ENCODE measurements at places on chromosomes 5 and 9.

GRCh38 chr5:55934720-55935119 lies 60.0 kb downstream of the IL6ST start:
- no peak for DNase-seq

DNA sequence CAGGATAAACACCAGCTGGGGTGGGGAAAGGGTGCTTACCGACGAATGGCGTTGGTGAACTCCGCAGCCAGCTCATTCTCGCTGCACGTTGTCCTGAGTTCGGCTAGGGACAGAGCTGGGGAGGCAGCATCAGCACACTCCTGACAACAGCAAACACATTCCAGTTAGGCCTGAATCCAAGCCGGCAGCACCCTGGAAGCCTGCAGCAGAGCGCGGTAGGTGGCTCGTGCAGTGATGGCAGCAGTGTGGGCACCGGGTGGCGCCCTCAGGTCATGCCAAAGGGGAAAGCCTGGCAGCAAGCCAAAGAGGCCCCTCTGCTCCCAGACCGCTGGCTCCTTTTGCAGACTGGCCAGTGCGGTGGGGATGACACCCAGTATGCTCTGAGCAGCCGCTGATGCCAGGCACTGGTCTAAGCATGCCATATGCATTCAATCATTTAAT lies 66.9 kb downstream of the DCP2 start:
- DNase-seq, result no peak

GRCh38 chr5:135715267-135716055 lies 119.0 kb upstream of the SLC25A48 start:
- no peak for DNase-seq

DNA sequence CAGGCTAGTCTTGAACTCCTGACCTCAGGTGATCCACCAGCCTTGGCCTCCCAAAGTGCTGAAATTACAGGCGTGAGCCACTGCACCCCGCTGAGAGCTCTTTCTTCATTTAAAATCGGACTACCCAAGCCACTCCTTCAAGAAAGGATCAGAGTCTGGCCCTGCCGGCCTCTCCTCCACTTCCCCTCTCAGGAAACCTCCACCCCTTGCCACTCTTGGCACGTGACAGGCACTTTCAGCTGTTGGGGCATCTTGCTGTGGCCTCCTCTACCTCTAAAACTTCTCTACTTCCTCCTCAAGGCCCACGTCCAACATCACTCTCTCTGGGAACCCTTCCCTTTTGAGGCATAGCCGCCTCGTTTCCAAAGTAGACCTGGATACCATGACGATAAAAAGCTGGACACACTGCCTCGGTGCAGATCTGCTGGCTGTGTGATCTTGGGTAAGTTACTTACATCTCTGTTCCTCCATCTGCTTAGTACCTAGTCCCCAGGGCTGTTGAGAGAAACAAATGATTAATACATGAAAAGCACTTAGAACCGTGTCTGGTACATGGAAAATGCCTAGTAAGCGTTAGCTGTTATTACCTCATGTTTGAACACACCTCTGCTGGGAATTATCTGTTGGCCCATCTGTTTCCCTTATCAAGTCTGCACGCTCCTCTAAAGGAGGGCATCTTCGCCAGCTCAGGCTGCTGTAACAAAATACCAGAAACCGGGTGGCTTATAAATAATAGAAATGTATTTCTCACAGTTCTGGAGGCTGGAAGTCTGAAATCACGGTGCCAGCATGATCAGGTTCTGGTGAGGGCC lies 55.3 kb downstream of the SMIM23 start:
- DNase-seq, result no peak

GRCh38 chr5:141821430-141821925 lies 56.7 kb downstream of the PCDH1 start:
- DNase-seq, result no peak
